ENCODE measurements at places on chromosomes 7 and 10.

DNA sequence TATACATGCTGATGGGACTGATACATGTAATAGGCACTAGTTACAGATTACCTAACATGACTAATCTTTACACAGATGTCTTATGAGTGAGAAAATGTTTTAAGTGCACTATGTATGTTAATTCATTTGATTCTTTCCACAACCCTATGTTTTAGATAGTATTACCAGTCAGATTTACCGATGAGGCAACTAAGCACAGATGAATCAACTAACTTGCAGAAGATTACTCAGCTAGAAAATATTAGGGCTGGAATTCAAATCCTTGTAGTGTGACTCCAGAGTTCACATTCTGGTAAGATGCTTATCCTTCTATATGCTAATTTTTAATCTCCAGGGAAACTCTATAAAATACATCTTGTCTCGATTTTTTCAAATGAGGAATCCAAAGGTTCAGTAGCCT, 964.9 kb downstream of the REEP3 start:
- DNase-seq, result no peak

GRCh38 chr10:52115823-52116222, 198.3 kb upstream of the DKK1 start:
- DNase-seq, result no peak

DNA sequence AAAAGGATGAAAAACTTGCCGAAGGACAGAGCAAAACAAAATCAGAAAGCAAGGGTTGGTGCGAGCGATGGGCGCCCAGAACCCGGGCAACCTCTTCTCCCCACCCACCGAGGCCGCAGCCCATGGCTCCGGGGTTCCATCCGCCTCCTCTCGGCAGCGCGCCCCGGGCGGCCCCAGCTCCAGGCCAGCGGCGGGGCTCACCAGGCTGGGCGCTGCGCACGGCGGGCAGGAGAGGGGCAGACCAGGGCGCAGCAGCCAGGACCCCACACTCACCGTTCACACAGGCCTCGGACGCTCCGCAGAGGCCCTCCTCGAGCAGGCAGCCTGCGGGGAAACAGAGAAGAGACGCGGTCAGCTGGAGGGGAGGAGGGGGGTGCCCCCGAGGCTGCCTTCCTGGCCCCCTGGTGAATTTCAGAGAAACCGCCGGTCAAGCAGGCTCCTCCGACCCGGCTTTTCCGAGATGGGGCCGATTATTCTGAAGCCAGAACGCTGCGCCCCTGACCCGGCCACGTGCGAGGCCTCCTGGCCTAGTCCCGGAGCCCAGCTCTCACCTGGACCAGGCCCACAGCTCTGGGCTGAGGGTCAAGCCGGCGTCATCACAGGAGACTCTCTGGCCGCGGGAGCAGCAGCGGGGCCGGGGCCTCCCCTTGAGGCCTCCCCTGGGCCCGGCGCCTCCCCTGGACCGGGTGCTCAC, 98.0 kb downstream of the PTPRN2 start:
- no peak for DNase-seq

DNA sequence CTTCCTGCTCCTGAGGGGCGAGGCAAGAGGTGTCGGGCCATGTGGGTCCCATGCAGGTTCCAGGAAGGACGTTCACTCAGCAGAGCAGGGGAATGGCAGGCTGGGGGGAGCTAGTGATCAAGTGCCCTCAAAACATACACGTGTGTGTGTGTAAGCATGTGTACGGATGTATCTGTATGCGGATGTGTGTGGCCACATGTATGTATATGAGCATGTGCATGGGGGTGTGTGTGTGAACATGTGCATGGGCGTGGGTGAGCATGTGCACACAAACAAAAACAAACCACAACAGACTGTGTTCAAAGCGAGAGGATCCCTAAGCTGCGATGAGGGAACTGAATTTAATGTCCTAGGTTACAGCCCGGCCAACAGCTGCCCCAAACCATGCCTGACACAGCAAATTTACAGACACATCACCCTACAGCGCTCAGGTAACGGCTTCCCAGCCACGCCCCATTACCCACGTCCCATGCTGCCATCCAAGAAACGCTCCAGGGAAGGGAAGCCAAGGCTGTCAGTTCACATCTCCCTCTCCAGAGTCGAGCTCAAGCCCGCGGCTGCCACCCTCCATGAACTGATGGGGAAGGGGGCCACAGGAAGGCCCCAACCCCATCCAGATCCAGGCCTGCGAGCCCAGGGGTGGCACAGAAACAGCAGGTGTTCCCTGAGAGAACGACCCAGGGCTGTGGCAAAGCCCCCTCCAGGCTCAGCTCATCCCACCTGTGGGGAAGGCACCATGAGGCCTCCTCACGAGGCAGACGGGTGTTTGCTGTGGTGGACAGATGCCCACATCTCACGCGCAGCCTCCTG, 56.6 kb downstream of the PTPRN2 start:
- DNase-seq, result peak; percentile 31
